ENCODE measurements at places on chromosomes 3 and 15. TPM values are rescaled to one million over a fixed set of nuclear protein-coding genes. Genes with fewer than 3 reads are reported as not detected.

KLF15 gene
- 3.4 TPM for total RNA-seq

POLG gene
- total RNA-seq = 95.2 TPM

FOXB1 gene
- total RNA-seq = not detected

ABHD6 gene
- 9.9 TPM for total RNA-seq

CRBN gene
- total RNA-seq = 72.5 TPM

ZBBX gene
- 0.07 TPM for total RNA-seq

DUOX2 gene
- 3.2 TPM for total RNA-seq

SNX33 gene
- 16.7 TPM for total RNA-seq

CELF6 gene
- 0.21 TPM for total RNA-seq

CIP2A gene
- total RNA-seq = 1.4 TPM

SLITRK3 gene
- total RNA-seq = not detected

CYP1A2 gene
- not detected for total RNA-seq

APPL1 gene
- 36.9 TPM for total RNA-seq

GOLGA8G gene
- 0.07 TPM for total RNA-seq

GABRB3 gene
- 0.34 TPM for total RNA-seq

CMTM8 gene
- 1.4 TPM for total RNA-seq

ZNF639 gene
- 62.2 TPM for total RNA-seq

GREM1 gene
- 0.07 TPM for total RNA-seq

SCN11A gene
- total RNA-seq = under 0.01 TPM

GABRR3 gene
- total RNA-seq = not detected

CHRNA5 gene
- 2.1 TPM for total RNA-seq

KNG1 gene
- total RNA-seq = not detected

CHRD gene
- not detected for total RNA-seq

GRM7 gene
- total RNA-seq = not detected

ITGA11 gene
- total RNA-seq = under 0.01 TPM

TMCC1 gene
- total RNA-seq = 31.6 TPM

TMC3 gene
- not detected for total RNA-seq

XPC gene
- total RNA-seq = 55.5 TPM

ST8SIA2 gene
- not detected for total RNA-seq

TBCCD1 gene
- 15.1 TPM for total RNA-seq

TEX9 gene
- total RNA-seq = 2.4 TPM

GADL1 gene
- total RNA-seq = not detected

CACNA2D2 gene
- total RNA-seq = not detected

IMPG2 gene
- 0.14 TPM for total RNA-seq

All from nasal cavity respiratory epithelium epithelial cell of viscerocranial mucosa (primary cell).